ENCODE measurements at places on chromosomes 1 and 21.
A peak's percentile ranks its signal among the peaks of the same experiment; 100 is the strongest.

GRCh38 chr21:42216726-42217572 lies 2.0 kb upstream of the ABCG1 start:
- no peak for DNase-seq

DNA sequence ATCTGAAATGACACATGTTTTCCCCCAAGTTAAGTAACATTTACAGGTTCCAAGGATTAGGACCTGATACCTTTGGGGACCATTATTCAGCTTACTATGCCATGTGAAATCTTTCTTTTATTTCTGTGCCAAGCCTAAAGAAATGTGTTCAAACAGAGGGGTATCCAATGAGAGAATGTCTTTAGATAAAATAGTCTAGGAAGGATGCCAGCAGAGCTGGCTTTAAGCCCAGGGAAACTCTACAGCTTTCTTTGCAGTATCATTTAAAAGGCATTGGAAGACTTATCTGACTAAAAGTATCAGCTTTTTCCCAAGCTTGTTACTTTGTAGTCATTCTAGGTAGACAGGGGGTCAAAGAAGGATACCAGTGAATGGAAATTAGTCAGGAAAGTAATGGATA lies 860.4 kb downstream of the PLA2G4A start:
- DNase-seq, result peak; percentile 6

- DNase-seq, result no peak
These were observed 298.9 kb downstream of the DPYD start for GRCh38 chr1:97621955-97622354.

DNA sequence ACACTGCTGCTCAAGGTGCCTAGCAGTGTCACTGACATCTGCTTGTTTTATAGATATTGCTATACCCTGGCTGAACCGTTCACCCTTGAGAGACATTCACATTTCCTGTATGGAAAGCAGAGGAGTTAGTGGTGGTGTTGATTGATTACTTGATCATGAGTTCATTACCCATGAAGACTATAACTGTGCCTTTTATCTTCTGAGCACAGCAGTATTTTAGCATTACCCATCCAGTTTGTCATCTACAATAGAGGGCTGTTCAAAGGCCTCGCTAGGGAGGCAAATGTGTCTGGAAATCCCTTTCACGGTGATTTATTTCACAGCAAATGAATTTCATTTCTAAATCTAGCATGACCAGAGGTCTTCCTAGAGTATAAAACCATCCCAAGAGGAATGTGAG lies 160.0 kb downstream of the DNM3 start:
- no peak for DNase-seq

DNA sequence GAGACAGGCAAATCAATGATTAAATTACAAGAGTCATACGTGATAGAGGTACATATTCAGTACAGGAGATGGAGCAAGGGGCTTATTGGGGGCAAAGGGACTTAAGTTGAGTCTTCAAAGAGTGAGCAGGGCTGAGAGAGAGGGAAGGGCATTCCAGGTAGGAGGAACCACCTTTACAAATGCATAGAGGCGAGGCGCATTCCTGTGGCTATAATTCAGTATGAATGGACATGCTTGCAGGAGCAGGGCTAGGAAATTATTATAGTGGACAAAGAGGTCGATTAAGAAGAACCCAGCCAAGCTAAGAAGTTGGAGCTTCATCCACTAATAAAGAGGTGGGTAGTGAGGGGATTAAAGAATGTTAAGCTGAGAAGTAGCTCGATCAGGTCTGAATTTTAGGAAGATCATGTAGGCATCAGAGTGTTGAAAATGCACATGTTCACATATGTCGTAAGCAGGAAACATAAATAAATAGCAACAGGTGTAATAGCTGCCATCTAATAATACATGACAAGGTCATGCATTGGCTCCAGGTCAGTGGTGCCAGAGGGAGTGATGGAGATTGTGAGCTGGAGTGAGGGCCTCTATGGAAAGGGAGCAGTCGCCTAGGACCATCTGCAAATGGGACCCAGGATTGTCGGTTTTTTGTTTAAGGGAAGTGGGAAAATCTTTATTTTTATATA lies 12.0 kb upstream of the HNRNPU start:
- DNase-seq, result no peak

- no peak for DNase-seq
These were observed 19.6 kb upstream of the SPOCD1 start for GRCh38 chr1:31835415-31835814.

DNA sequence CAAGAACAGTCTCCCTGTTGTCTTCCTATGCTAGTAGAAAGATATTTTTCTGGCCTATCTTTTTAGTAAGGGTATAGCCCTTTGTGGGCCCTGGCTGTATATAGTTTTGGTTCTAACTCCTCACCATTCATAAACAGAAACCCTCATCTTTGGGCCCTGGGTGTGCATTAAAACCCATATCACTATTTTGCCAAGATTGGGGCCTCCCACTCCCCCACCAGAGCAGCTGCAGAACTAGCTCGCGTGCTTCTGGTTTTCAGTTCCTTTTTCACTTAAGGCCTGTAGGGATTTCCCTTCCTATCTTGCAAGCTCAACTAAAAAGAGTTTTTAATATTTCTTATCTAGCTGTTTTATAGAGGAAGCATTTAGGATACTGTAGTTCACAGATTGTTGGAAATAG lies 106.4 kb downstream of the RGL1 start:
- no peak for DNase-seq

DNA sequence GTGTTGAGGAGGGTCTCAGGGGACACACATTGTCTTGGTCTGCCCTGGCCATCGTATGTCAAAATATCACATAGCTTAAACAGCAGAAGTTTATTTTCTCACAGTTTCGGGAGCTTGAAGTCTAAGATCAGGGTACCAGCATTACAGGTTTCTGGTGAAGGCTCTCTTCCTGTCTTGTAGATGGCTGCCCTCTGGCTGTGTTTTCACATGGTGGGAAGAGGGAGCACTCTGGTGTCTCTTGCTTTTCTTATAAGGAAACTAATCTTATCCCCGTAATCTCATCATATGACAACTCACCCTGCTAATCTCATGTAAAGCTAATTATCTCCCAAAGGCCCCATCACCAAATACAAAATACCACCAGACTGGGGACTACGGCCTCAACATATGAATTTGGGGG lies 246.9 kb upstream of the ST6GALNAC5 start:
- DNase-seq, result no peak

DNA sequence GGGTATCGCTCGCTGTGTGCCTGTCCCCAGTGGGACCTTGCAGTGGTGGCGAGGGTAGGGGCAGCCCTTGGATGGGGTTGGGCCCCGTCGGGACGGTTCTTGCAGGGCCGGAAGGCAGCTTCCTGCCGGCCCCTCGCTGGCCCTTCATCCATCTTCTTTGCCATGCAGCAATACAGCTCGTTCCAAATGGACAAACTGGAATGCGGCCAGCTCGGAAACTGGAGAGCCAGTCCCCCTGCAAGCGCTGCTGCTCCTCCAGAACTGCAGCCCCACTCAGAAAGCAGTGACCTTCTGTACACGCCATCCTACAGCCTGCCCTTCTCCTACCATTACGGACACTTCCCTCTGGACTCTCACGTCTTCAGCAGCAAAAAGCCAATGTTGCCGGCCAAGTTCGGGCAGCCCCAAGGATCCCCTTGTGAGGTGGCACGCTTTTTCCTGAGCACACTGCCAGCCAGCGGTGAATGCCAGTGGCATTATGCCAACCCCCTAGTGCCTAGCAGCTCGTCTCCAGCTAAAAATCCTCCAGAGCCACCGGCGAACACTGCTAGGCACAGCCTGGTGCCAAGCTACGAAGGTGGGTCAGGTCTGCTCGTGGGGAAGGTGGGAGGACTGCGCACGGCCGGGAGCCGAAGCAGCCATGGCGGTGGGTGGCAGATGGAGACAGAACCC lies 45.8 kb downstream of the SIM2 start:
- no peak for DNase-seq

DNA sequence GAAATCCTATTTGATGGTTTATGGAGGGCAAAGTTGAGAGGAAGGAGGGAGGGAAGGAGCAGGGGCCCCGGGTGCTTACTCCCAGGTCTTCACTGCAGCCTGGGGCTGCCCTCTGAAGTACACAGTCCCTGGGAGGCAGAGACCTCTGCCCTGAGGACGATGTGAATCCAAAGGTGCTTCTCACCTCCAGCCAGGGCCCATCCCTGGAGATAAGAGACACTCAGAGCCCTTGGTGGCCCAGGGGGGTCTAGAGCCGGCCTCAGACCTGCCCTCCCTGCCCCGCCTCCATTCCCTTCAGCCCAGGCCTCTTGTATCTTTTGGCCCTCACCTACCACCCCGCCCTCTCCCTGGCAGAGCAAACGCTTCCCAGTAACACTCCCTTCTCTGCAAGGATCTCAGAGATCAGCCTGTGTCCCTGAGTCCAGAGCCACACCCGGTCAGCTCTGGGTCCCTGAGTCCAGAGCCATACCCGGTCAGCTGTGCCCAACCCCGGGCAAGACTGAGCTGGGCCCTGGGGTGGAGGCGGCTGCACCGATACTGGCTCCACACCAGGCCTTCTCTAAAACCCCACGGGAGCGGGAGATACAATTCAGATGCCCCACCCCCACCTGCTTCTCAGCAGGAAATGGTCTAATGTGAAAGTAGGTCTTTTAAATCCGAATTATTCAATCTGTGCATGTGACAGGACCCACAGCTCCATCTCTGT lies 3.6 kb upstream of the GNB1 start:
- no peak for DNase-seq

DNA sequence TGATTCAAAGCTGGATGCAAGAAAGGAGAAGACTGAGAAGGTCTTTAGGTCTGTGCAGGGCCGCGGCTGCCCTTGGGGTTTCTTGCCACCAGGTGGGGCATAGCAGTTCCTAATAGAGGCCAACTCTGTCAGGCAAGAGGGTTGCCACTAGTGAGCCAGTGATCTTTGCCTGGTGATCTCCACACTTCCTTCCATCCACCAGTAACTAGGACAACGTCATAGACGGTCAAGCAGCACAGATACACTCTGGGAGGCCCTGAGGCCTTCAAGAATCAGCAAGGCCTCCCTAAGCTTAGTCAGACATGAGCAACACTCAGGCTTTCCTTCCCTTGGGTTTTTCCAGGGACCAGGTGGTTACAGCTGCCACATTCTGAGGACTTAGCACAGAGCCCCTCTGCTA lies 32.9 kb upstream of the ATP2B4 start:
- no peak for DNase-seq

DNA sequence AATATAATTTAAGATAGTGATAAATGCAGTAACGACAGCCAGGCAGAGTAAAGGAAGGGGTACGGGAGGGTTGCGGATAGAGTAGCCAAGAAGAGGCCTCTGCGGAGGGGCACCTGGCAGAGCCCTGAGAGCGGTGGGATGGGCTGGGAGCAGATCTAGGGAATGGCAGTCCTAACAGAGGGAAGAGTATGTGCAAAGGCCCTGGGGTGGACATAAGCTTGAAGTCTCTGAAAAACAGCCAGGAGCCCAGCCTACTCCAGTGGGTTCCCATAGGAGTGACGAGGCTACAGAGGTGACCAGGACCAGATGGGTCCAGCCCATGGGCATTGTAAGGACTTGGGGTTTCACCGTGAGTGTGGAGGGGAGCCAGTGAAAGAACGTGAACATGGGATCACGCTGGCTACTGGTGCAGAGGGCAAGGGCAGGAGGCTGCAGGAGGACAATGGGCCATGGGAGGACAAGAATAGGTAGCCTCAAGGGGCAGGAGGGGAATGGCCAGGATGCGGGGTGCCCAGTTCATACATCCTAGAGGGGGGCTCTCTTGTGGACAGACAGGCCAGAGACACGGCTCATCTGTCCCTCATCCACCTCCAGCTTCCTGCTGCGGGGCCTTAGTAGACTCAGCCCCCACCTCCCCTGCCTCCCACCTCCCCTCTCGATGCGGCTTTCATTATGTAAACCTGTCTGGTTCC lies 185.7 kb upstream of the VAMP3 start:
- DNase-seq, result no peak

DNA sequence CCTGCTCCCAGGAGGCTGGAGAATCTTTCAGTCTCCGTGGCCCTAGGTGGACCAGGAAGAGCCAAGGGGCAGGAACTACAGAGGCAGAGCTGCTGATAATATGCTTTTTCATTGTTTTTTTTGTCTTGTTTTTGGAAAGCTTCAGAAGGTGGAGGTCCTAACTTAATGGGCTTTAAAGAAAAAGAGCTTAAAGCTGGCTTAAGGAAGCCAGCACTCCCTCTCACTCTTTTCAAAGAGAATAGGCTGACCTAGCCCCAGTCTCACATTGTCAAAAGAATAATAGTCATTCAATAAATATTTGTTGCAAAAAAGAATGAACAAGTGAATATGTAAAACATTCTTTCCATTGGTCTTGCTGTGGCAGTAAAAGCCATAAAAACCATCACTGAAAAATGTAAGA lies 61.0 kb upstream of the RRP15 start:
- no peak for DNase-seq

GRCh38 chr21:27653481-27653880 lies 686.6 kb upstream of the ADAMTS5 start:
- DNase-seq, result no peak
